Trophoblast cell (in vitro differentiated cells and primary cell): ENCODE measurements at places on chromosomes 2 and 18.
A peak's percentile ranks its signal among the peaks of the same experiment; 100 is the strongest.

DNA sequence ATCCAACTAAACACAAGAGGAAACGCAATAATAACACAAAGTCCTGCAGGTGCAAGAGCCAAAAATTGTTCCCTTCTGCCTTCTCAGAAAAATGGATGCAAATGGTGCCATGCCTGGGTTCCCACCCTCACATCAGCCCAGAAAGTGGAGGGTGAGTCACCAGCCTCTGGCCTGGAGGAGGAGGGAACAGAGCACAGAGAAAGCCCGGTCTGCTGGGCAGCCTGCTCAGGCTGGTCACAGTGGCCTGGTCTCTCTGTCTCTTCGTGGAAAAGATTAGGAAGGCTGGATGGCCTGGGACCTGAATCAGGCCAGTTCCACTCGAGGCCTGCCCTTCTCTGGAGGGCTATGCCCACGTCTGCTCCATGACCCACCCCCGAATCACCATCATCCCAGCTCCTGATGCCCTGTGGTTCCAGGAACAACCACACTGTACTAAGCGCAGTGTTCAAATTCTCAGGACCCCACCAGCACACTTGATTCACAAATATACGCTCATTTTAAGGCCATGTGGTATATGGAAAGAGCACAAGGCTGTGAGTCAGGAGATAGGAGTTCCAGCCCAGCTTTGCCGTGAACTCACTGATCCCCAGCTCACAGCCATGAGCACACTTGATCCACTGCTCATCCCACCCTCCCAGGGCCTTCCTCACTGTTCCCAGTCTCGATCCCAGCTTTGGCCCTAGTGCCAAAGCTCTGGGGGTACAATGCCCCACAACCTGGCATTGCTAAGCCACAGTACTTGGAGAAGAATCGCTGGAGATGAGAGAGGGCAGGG lies 82.1 kb downstream of the ZBTB7C start:
- no peak overlapping the region for H3K27ac ChIP-seq
- no peaks in the 10 kb centered on the region for H3K4me1 ChIP-seq
- H3K4me3 ChIP-seq = no peak overlapping the region
- peak; percentile 21 for DNase-seq
- no peaks in the 10 kb centered on the region for H3K36me3 ChIP-seq
- no peaks in the 10 kb centered on the region for H3K27me3 ChIP-seq

- H3K36me3 ChIP-seq = no peaks in the 10 kb centered on the region
- no peak overlapping the region for H3K4me3 ChIP-seq
- DNase-seq = peak; percentile 30
- no peak overlapping the region for H3K27ac ChIP-seq
- H3K4me1 ChIP-seq = peaks cover 16% of the 10 kb centered on the region
Measured at GRCh38 chr2:108616318-108616717, 82.0 kb downstream of the LIMS1 start.

DNA sequence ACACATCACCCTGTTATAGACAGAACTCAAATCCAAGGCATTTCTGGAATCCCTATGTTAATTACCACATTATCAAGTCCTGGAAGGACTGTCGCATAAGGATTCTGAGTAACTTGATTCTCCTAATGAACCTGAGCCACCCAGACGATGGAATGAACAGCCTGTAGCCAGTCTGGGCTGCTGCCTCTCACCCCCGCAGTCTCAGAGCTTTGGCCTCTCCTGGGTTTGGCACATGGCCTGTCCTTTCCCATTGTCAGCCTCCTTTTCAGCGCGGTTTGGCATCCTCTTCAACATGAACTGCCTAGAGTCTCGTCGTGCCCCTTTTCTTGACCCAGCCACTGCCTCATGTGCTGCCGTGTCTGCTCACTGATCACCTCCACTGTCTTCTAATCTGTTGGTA lies 147.6 kb downstream of the SLC8A1 start:
- no peak overlapping the region for H3K4me3 ChIP-seq
- no peak for DNase-seq
- H3K27ac ChIP-seq = peak overlapping the region; percentile 53
- no peaks in the 10 kb centered on the region for H3K36me3 ChIP-seq
- H3K27me3 ChIP-seq = no peaks in the 10 kb centered on the region

- H3K27ac ChIP-seq = no peak overlapping the region
- H3K27me3 ChIP-seq = no peaks in the 10 kb centered on the region
- DNase-seq = no peak
- H3K4me3 ChIP-seq = no peak overlapping the region
- no peaks in the 10 kb centered on the region for H3K36me3 ChIP-seq
Measured at GRCh38 chr2:163324677-163325076, 411.1 kb downstream of the FIGN start.

DNA sequence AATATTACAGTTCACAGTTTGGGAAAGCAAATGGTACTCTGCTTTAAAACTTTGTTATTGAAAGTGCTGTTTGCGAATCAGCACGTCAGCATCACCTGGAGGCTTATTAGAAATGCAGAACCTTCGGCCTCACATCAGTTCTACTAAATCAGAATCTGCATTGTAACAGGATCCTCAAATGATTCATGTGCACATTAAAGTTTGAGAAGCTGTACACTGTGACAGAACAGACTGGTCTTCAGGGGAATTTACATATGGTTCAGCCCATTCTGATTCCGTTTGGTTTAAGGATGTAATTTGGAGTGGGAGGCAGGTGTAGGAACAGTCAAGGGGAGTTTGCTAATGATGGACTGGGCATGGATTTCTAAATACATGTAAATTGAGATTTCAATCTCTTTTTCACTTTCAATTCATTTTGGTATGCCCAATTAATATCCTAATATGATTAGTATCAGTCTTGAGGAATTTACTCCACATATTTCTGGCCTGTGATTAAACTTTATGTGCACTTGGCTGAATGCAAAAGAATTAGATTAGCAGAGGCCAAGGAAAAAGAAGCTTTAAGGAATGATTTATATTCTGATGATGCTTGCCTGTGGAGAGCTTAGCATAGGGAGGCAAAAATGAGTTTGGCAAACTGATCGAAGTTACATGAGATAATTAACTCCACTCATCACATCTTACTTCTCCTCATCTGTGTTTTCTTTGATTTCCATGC lies 248.8 kb downstream of the XIRP2 start:
- no peaks in the 10 kb centered on the region for H3K27me3 ChIP-seq
- DNase-seq = no peak
- no peaks in the 10 kb centered on the region for H3K4me1 ChIP-seq
- H3K27ac ChIP-seq = no peak overlapping the region
- H3K4me3 ChIP-seq = no peak overlapping the region
- H3K36me3 ChIP-seq = no peaks in the 10 kb centered on the region

DNA sequence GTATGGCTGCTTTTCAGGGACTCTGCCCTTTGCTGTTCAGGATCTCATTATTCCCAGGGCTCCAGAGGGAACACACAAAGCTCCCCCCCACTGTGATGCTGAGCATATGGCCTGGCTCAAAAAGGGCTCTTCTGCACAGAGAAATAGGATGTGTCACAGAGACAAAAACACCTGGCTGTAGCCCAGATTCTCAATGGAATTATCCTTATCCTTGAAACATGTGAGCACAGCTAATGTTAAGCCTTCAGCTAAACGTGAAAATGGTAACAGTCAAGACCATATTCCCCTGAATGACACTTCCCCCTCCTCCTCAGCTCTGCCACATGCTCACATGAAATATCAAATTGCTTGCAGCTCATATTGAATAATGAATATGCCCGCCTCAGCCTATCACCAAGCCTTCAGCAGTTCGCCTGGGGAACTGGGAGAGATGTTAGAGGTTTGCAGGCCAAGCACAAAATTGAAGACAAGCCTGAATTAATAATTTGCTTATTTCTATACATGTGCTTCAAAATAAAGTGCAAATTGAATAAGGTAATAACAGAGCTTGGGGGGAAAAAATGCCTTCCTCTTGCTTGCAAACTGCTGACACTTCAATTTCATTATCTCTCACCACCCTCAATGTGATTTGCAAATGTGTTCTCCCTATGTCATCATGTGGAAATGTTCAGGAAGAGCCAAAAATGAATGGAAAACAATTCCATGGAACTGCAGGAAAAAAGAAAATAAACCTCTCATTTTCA lies 181.0 kb upstream of the HNRNPA3 start:
- no peak for DNase-seq
- H3K36me3 ChIP-seq = no peaks in the 10 kb centered on the region
- no peak overlapping the region for H3K4me3 ChIP-seq
- H3K4me1 ChIP-seq = no peaks in the 10 kb centered on the region

GRCh38 chr2:242031481-242032019 lies 162.0 kb downstream of the RTP5 start:
- no peaks in the 10 kb centered on the region for H3K4me1 ChIP-seq
- DNase-seq = no peak
- no peaks in the 10 kb centered on the region for H3K36me3 ChIP-seq
- no peak overlapping the region for H3K27ac ChIP-seq

DNA sequence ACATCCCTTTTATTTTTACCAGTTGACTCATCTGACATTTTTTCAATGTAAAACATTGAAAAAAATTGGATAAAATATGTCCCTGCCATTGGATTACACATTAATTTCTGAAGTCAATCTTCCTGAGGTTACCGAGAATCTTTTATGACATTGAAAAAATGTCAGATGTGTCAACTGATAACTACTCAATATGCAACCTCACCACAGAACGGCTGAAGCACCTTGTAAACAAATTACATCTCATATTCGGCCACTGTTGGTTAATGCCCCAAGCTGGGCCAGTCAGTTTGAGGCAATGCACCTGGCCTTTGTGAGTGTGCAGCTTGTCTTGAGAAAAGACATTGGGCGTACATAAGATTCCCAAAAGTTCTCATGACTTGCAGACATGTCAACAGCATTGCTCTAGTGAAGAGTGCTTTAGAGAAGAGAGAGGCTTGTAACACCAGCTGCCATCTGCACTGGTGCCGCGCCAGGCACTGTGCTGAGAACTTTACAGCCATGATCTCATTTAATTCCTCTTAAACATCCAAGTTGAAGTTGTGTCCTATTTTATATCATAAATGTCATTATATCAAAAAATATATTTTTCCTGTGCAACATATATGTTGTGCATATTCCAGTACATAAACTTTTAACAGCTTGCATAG lies 112.7 kb upstream of the SLC35G4 start:
- peaks cover 7% of the 10 kb centered on the region for H3K4me1 ChIP-seq
- H3K27ac ChIP-seq = no peak overlapping the region
- no peaks in the 10 kb centered on the region for H3K27me3 ChIP-seq
- no peaks in the 10 kb centered on the region for H3K36me3 ChIP-seq
- no peak for DNase-seq

GRCh38 chr2:222931659-222932058 lies 70.8 kb downstream of the ACSL3 start:
- no peak for DNase-seq
- H3K4me3 ChIP-seq = no peak overlapping the region
- H3K27me3 ChIP-seq = no peaks in the 10 kb centered on the region
- no peak overlapping the region for H3K27ac ChIP-seq
- H3K36me3 ChIP-seq = peaks cover 27% of the 10 kb centered on the region

GRCh38 chr2:175008009-175008408 lies 2.8 kb upstream of the CHN1 start:
- no peak for DNase-seq
- H3K4me3 ChIP-seq = no peak overlapping the region
- no peak overlapping the region for H3K27ac ChIP-seq

- no peak overlapping the region for H3K4me3 ChIP-seq
- H3K27ac ChIP-seq = no peak overlapping the region
- no peak for DNase-seq
Measured at GRCh38 chr2:45255563-45255962, 246.3 kb upstream of the SIX2 start.

- no peak overlapping the region for H3K27ac ChIP-seq
- no peak overlapping the region for H3K4me3 ChIP-seq
- peaks cover 57% of the 10 kb centered on the region for H3K27me3 ChIP-seq
- H3K36me3 ChIP-seq = no peaks in the 10 kb centered on the region
- no peak for DNase-seq
Measured at GRCh38 chr2:181680937-181681811, 857 bp upstream of the NEUROD1 start.

GRCh38 chr2:102803041-102803896 lies 41.4 kb downstream of the TMEM182 start:
- H3K27ac ChIP-seq = no peak overlapping the region
- H3K4me3 ChIP-seq = peak overlapping the region; percentile 13
- no peaks in the 10 kb centered on the region for H3K27me3 ChIP-seq
- H3K4me1 ChIP-seq = no peaks in the 10 kb centered on the region
- DNase-seq = no peak

DNA sequence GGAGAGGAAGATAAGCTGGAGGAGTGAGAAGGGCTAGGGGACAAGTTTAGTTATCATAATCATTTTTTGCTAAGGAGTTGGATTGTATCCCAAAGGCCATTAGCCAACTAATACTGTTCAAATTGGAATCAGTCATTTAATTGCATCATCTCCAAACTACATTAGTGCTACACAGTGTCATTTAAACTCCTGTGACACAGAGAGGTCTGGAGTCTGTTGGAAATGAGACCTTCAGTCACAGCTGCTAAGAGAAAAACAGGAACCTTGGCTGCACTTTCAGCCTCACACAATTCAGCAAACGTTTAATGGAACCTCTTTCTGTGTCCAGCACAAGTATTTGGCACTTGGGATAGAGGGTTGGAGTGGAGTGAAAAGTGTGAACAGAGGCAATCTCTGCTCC lies 175.5 kb upstream of the MGAT5 start:
- H3K36me3 ChIP-seq = no peaks in the 10 kb centered on the region
- no peak overlapping the region for H3K27ac ChIP-seq
- H3K4me1 ChIP-seq = no peaks in the 10 kb centered on the region
- H3K27me3 ChIP-seq = no peaks in the 10 kb centered on the region
- DNase-seq = no peak

- H3K36me3 ChIP-seq = no peaks in the 10 kb centered on the region
- DNase-seq = no peak
- H3K4me1 ChIP-seq = peaks cover 11% of the 10 kb centered on the region
- no peak overlapping the region for H3K27ac ChIP-seq
- H3K4me3 ChIP-seq = no peak overlapping the region
- no peaks in the 10 kb centered on the region for H3K27me3 ChIP-seq
Measured at GRCh38 chr2:17540813-17541530, 476 bp downstream of the VSNL1 start.

DNA sequence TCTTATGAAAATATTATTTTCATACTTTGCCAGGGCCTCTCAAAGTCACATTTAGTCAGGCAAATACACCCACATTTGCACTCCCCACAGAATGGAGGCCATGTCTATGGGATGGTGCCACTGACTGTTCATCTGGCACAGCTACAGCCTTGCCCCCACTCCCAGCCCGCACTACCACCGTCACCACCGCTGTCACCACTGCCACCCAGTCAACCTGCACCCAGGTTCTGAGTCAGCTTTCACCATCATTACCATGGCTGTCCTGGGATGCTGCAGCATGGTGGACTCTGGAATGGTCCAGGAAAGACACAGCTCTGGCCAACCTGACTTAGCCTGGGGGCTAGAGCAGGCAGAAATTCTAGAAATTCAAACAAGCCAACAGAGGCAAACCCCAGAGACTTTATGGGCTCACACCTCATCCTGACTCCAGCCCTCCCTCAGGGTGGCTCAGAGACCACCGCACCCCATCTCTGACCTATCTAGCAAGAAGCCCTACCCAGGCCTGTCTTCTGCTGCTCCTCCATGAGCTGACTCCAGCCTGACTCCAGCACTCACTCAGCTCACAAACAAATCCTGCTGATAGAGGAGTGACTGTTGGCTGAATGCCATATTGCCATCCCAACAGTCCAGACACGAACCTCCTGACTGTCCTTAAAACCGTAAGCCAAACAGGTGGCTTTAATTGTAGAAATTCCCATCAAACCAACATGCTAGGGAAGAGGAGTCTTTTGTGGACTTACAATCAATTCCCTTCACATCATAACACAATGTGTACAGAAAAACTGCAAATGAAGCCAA lies 28.0 kb downstream of the DNER start:
- DNase-seq = no peak
- no peaks in the 10 kb centered on the region for H3K27me3 ChIP-seq
- no peak overlapping the region for H3K27ac ChIP-seq
- H3K4me3 ChIP-seq = no peak overlapping the region
- H3K36me3 ChIP-seq = no peaks in the 10 kb centered on the region
